HCEC 1CT (cell line): ENCODE measurements at places on chromosomes 2 and 18.
A peak's percentile ranks its signal among the peaks of the same experiment; 100 is the strongest.

GRCh38 chr2:111121028-111121827 lies 514 bp downstream of the BCL2L11 start:
- peak; percentile 17 for DNase-seq

DNA sequence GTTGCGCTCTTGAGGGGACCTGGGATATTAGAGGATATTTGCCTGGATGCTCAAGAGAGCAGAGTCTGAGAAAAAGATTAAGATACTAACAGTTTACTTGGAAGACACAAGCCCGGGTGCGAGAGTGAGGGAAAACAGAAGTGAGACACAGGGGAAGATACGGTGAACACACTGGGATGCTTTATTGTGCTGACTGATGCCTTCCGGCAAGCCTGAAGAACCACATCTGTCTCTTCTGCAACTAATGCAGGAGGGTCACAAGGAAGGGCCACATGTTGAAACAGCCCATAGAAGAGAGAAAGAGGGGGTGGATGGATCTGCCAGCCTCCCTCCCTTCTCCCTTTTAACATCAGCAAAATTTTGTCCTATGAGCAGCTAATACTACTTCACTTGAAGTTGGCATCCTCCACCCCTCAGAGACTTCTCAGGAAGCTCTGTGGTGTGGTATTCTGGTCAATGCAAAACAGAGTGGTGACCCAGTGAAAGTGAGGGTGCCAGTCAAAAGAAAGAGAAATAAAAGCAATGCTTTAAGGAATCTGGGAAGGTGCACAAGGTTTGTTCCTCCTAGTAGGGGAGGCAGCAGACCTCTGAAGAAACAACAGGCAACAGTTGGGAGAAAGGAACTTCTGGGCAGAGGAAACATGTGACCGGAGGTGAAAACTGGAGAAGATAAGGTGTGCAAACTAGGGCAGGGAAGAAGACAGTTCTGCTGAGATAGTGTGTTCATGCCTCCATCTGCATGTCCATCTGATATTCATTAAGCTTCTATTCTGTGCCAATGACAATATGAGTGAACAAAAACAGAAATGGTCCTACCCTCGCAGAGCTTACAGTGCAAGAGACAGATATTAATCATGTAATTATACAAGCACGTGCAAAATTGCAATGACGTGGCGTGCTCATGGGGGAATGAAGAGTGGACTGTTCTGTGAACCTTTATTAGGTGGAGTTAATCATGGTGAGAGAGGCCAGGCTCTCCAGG lies 107.1 kb downstream of the LYPD6B start:
- no peak for DNase-seq

GRCh38 chr2:1740716-1741589 lies 3.4 kb downstream of the PXDN start:
- no peak for DNase-seq

- DNase-seq: no peak
Measured at GRCh38 chr2:21599417-21599816, 475.6 kb downstream of the TDRD15 start.

- no peak for DNase-seq
Measured at GRCh38 chr2:120289221-120289906, 36.7 kb downstream of the RALB start.

DNA sequence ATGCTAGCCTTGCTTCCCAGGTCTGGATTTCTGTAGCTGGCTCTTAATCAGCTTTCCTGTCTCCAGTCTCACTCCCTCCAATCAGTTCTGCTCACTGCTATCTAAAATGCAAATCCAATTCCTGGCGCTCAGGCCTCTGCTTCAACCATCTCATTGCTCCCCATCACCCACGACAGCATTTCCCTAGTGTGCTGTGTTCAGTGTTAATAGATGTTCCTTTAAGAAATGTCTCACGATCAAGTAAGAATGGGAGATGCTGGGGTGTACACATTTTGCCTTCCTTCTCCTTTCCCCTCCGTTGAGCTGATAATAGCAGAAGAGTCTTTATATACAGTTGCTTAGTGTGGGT lies 1.6 kb upstream of the PUM2 start:
- DNase-seq: no peak

- DNase-seq: peak; percentile 48
Measured at GRCh38 chr2:8543383-8544170, 138.3 kb upstream of the ID2 start.

DNA sequence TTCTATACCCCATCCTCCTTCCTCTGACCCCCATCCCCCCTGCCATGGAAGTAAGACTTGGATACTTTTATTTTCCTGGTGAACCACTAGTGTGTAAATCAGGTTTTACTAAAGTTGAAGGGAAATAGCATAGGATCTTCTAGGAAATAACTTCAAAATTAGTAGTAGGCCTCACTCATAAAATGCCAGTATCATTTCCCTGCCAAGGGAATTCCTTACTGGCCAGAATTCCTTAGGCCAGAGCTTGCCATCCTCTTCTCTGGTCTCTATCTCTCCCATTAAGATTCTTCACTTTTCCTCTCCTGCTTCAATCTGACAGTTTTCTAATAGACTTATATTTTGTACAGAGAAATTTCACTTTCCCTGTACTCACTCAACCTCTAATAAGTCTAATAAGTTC lies 322.8 kb upstream of the TANK start:
- DNase-seq: peak; percentile 11

DNA sequence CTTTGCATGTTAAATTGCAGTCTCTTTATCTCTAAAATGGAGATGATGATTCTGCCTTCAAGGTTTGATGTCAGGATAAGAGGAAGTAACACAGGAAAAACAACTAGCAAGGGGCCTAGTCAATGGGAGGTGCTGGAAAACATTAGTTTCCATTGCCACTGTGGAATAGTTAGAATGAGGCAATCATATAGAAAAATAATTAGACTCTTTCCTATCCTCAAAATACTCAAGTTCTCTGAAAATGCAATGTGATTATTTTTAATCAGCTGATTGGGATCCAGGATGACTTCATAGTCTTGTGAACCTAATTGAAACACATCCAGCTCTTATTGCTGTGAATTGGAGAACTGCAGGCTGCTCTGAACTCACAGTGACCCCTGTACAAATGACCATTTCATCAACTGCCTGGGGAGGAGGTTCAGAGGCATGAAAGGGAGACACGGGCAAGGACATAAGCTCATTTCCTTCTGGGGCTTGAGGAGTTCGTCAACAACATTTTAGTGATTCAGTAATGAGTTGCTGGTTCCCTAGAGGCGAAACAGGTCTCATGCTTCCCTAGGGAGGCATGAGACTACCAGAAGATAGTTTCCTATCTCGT lies 422.5 kb downstream of the LPIN1 start:
- DNase-seq: peak; percentile 70

DNA sequence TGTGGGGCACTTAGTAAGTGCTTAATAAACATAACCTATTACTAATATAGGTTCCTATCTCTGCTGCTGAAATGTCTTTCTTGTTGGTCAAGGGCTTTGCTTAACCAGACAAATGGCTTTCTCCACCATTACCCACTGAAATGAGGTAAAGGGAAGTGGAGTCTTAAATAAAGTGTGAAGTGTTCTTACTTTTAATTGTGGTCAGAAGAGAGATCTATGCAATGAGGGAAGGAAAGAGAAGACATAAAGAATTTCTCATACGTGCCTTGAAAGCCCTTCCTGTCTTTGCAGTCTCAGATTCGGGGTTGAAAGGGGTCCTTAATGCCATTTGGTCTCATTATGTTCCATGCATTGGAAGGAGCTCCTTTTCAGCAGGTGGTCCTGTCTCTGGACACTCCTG lies 6.9 kb upstream of the CXCR4 start:
- DNase-seq: no peak

DNA sequence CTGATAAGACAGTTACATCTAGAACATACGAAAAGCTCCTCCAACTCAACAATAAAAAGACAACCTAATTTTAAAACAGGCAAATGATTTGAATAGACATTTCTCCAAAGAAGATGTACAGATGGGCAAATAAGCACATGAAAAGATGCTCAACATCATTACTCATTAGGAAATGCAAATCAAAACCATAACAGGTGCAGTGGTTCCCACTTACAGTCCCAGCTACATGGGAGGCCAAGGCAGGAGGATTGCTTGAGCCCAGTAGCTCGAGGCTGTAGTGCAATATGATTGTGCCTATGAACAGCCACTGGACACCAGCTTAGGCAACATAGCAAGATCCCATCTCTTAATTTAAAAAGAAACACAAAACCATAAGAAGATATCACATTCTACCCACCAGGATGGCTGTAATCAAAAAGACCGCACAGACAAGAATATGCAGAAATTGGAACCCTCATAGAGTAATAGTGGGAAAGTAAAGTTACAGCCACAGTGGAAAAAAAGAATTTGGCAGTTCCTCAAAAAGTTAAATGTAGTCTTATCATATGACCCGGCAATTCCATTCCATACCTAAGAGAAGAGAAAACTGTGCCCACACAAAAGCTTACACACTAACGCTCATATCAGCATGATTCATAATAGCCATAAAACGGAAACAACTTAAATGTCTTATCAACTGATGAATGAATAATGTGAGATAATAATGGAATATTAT lies 30.5 kb upstream of the ARMC9 start:
- DNase-seq: no peak

DNA sequence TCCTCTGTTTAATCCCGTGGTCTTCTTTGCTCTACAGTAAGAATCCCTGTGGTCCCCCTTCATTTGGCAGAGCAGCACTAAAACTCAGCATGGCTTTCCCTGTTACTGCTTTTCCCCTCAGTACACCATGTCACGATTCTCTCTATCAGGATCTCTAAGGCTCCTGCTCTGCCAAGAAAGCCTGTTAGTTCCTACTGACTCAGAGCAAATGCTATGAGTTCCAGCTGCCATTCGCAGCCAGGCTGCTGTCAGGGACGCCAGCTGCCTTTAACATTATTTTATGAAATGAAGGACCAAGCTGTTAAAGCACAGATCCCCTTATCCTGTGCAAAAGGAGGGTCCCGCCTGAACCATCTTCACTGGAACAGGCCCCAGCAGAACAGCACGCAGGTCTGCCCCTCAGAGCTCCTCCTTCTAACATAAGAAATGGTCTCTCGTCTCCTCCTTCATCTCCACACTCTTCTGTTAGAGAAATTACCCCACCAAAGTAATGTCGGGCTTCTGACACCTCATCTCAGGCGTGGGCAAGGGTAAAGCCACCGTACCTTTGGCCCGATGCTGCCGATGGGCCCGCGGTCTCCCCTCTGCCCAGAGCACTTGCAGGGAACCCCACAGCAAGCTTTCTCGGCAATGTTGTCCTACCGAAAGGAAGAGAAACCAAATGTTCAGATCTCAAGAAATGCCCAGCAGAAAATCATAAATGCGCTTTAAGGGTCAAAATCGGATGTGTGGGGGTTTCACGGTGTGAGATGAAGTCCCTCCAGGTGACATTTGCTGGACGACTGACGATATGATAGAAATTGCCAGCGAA lies 52.6 kb downstream of the COL6A3 start:
- no peak for DNase-seq

- peak; percentile 78 for DNase-seq
Measured at GRCh38 chr2:156826341-156826933, 390.3 kb downstream of the GPD2 start.

DNA sequence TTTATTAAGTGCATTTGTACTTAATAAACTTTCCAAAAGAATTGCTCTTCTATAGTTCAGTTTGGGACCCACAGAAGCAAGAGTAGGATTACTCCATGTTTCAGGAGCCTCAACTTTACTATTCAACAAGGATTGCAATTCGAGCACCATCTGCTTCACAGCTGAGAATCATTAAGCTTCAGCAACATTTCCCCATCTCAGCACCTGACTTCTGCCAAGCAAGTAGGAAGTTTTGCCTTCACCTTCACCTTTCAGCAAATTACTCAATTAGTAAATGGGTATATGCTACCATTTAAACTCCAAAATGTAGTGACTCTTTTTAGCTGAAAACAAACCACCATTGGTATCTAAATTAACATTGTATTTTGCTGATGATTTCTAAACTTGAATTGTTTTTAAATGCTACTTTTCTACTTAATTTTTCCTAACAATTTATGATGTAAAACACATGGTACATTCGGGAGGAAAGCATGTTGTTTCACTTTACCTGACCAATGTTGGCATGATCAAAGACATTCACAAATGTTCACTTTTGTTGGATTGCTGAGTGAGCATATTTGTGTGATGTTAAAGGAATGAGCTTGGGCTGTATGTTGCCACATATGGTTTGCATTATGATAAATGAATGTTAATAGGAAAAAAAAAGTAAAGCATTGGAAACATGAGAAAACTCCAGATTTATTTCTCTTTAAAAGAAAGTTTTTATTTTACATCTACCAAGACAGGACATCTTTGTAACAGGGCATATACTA lies 159.2 kb downstream of the GULP1 start:
- peak; percentile 6 for DNase-seq

DNA sequence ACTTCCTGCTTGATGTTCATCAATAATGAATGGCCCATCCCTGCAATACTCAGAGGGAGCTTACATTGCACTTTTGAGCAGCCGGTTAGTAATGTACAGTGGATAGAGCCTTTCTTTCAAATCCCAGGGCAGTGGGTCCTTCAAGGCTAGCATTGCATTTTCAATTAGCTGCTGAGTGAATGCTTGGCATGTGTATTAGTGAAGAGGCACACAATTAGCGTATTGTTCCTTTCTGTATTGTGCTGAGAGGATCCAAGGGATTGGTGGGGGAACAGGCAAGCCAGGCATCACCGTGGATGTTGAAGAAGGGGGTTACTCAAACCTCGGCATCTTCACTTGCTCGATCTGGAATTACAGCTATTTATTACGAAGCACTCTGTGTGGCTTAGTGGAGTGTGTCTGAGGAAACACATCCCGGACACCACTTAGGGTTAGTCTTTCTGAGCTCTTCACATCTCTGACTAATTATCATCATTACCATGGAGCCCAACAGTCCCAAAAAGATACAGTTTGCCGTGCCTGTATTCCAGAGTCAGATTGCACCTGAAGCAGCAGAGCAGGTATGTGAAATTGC lies at the start of gene PPP1R1C:
PPP1R1C (plus strand) TSS at position 222 of the 574 bp plus-strand sequence; CDS start at position 480, 258 bp downstream.
- DNase-seq: no peak

GRCh38 chr2:71617266-71617665 lies 163.9 kb downstream of the DYSF start:
- no peak for DNase-seq

GRCh38 chr2:224147174-224147573 lies 108.1 kb upstream of the SERPINE2 start:
- DNase-seq: no peak

DNA sequence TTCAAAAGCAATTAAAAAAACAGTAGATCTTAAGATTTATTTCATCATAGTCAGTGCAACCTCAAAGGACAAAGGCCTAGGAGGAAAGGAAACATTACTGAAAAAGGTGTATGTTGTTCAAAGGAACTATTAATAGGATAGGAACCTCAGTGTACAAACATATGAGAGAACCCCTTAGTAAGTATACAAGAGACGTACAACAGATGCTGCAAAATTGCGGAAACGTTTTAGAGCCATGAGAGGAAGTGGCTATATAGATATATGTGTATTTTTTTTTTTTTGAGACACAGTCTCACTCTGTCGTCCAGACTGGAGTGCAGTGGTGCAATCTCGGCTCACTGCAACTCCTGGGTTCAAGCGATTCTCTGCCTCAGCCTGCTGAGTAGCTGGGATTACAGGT lies 22.2 kb downstream of the PIK3C3 start:
- DNase-seq: no peak

- DNase-seq: no peak
Measured at GRCh38 chr2:207481924-207482323, 47.8 kb upstream of the CREB1 start.
